ENCODE measurements at places on chromosomes 4 and X.
A peak's percentile ranks its signal among the peaks of the same experiment; 100 is the strongest.

- no peak for DNase-seq
Observed at GRCh38 chr4:3353752-3354454, 61.1 kb downstream of the RGS12 start.

- no peak for DNase-seq
Observed at GRCh38 chr4:127364397-127364796, 268.4 kb upstream of the INTU start.

- DNase-seq = no peak
Observed at GRCh38 chrX:46582966-46583365, 9.4 kb downstream of the CHST7 start.

GRCh38 chrX:40068048-40068447 is 29.7 kb downstream of the BCOR start:
- no peak for DNase-seq

GRCh38 chr4:126209147-126209546 is 894.4 kb downstream of the FAT4 start:
- no peak for DNase-seq

- DNase-seq = no peak
Observed at GRCh38 chr4:25993395-25994185, 79.6 kb downstream of the SMIM20 start.

GRCh38 chr4:31662951-31663350 is 942.8 kb downstream of the PCDH7 start:
- no peak for DNase-seq

DNA sequence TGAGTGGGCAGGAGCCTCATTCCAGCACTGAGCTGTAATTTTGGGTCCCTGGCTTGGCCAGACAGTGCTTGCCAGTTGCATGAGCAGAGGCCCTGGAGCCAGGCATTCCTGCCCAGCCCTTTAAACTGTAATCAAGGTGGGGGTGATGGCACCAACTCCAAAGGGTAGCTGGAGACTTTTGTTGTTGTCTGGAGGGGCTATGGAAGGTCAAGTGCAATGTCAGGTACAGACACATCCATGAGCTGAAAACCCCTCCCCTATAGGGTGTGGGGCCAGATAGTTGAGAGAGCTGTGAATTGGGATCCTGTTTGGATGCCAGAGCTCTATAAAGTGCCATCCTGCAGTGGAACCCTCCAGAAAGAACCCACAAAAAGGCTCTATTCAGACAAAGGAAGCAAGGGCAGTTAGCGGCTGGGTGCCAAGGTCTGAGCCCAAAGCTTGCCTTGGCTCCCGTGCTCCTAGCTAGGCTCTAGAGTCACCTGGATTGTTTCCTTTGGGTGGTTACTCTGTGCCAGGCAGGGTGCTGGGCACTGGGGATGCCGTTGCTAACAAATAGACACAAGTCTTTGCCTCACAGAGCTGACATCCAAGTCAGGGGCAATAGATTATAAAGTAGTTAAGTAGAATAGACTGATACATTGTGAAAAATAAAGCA is 163.0 kb downstream of the EFNB1 start:
- DNase-seq = no peak

- no peak for DNase-seq
Observed at GRCh38 chr4:555566-556275, 20.4 kb downstream of the TMEM271 start.

- peak; percentile 7 for DNase-seq
Observed at GRCh38 chr4:100348473-100348872, 158.2 kb upstream of the DDIT4L start.

DNA sequence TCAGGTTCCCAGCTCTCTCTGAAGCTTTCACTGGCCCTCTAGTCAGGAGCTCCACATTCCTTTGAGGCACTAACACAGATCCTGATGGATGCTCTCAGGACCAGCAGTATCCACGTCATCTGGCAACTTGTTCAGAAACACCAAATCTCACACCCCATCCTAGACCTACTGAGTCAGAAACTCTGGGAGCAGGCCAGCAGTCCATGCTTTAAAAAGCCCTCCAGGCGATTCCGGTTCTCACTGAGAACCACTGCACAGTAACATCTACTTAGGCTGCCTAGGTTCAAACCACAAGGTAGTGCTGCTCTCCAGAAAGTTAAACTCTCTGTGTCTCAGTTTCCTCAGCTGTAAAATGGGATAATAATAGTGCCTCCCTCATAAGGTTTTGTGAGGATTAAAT is 55.3 kb downstream of the CCDC158 start:
- DNase-seq = no peak

Measured in HL-60 (cell line).